ENCODE measurements at places on chromosomes 2 and 18. TPM values are rescaled to one million over a fixed set of nuclear protein-coding genes. Genes with fewer than 3 reads are reported as not detected.

- no peak for DNase-seq
Measured at GRCh38 chr18:61360404-61361383, 27.5 kb downstream of the CDH20 start.

GRCh38 chr2:121288454-121289231 is 3.6 kb upstream of the TFCP2L1 start:
- DNase-seq, result no peak

DNA sequence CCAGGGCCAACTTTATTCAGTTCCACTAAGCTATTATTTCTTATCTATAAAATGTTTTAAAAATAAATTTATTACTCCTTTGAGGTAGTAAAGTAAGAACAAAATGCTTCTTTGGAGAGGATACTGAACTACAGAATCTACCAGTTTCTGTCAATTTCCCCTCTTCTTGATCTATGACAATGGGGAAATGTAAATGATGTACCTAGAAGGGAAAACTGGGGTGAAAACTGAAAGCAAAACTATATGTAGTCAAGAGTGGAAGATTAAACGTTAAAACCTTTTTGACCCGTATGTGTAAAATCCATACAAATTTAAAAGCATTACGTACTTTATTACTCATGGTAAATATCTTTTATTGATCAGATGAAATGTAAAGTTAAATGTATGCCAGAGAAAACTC is 1287.8 kb upstream of the TMEFF2 start:
- DNase-seq, result no peak

The DSG1 gene
- not detected for total RNA-seq

Data from M059J (cell line).